ENCODE measurements at places on chromosomes 11 and 22.

- peak; percentile 70 for DNase-seq
Measured at GRCh38 chr11:61129639-61130523, 27.6 kb downstream of the CD5 start.

DNA sequence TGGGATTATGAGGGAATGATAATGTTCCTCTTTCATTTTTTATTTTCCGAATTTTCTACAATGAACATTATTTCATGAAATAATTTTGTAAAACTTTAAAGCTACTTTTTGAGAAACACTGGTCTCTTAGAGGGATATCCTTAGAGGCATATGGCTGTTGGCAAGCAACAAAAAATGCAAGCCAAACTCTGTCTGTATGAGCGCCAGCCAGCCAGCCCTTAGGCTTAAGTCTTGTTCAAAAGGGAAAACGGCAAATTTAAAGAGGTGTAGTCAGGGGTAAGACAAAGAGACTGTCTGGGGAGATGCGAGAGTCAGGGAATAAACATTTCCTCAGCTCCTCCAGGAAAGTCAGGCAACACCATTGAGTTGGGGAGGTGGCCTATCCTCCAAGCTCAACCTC, 22.5 kb downstream of the ASCC2 start:
- no peak for DNase-seq

DNA sequence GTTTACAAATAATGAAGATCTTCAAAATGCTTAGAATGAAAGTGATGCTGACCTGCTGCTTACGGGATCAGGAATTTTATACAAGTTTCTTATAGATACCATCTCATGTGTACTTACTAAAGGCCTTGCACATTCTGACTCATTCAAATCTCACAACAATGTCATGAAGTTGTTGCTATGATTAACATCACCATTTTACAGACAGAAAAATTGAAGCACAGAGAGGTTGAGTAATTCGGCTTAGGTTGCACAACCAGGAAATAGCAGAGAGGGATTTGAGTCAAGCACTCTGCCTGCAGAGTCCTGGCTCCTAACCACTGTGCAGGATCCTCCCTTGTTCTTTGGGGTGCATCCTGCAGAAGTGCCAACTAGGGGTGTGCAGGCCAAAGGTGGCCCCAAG, 471.9 kb downstream of the MIAT start:
- peak; percentile 60 for DNase-seq

DNA sequence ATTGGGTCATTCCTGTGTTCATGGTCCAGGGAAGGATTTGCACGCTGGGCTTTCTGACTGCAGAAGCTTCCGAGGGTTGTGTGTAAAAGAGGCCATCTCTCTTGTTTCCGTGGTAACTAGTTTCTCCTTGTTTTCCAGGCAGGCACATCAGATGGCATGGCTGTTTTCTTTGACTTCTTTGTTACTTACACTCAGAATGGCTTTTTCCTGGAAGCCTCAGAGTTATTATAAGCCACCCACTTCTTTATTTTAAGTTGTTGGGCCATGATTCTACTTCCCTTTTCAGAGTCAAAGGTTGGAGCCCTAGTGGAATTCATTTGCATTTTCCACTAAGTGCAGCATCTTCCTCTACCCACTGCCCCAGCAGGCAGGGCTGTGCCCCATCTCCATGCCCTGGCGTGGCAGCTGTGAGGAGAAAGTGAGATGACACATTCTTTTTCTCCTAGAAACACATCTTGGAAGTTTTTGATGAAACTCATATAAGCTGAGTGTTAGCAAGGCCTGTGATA, 94.9 kb downstream of the PRR5L start:
- no peak for DNase-seq

DNA sequence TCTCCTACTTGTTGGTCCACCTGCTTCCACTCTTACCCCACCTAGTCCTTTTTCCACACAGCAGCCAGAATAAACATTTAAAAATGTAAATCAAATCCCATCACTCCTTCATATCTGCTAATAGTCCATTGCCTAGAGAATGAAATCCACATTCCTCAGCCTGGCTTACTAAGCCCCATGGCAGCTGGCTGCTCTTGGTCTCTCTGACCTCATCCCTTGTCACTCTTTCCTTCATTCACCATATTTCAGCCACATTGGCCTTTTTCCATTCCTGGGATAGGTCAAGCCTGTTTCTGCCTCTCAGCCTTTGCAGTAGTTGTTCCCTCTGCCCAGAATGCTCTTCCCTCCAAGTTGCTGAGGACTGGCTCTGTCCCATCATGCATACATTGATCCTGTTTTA, 512.8 kb downstream of the INSC start:
- peak; percentile 4 for DNase-seq

GRCh38 chr22:19105867-19106802, 16.1 kb downstream of the DGCR2 start:
- no peak for DNase-seq

DNA sequence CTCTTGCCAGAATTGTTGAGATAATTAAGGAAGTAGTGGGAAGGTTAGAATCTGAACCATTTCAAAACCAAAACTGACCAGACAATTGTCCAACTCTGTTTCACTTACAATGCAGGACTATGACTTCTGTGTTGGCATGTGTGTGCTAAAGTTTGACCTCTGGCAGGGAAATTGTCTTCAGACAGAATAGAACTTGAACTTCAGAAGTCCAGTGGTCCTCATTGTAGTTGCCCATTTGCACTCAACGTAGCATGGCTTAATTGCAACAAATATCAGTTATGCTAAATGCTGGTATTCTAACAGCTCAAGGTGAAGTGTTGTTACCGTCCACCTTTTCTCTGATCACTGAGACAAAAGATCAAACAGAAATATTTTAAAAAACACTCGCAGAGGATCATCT, 47.2 kb downstream of the BLID start:
- DNase-seq = no peak

- peak; percentile 73 for DNase-seq
Measured at GRCh38 chr11:122339436-122340060, 223.5 kb upstream of the BLID start.

GRCh38 chr22:47168900-47169800, 406.7 kb downstream of the TBC1D22A start:
- DNase-seq = no peak

DNA sequence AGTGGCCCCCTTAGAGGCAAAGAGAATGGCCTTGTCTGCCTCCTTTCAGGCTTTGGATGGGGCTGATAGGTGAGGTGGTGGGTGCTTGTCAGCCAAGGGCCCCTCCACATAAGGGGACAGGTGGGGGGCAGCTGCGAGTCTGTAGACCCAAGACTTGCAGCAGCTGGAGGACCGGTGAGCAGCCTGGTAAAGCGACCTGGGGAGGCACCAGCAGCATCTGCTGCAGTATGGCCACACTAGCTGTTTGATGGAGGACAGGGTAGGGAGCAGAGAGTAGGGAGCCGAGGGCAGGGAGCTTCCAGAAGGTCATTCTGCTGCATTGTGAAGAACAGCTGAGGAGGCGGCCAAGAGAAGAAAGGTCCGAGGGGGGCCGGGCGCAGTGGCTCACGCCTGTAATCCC, 16.8 kb upstream of the MRTFA start:
- DNase-seq = no peak

All from NCI-H226 (cell line).